ENCODE measurements at places on chromosomes 6 and 20. TPM values are rescaled to one million over a fixed set of nuclear protein-coding genes. Genes with fewer than 3 reads are reported as not detected.

GRCh38 chr6:106286746-106287145, 38.8 kb downstream of the ATG5 start:
- DNase-seq = no peak
- H3K27ac ChIP-seq = no peak overlapping the region
- H3K4me3 ChIP-seq = no peak overlapping the region

GRCh38 chr6:31267651-31268368, 4.1 kb downstream of the HLA-C start:
- H3K36me3 ChIP-seq = no peaks in the 10 kb centered on the region
- H3K27me3 ChIP-seq = peaks cover 5% of the 10 kb centered on the region
- no peak overlapping the region for H3K4me3 ChIP-seq
- H3K27ac ChIP-seq = no peak overlapping the region
- no peaks in the 10 kb centered on the region for H3K4me1 ChIP-seq

PRSS16 gene
- total RNA-seq = 4.3 TPM

ADGRF1 gene
- total RNA-seq = not detected

- no peak overlapping the region for H3K4me3 ChIP-seq
- H3K27ac ChIP-seq = no peak overlapping the region
- H3K4me1 ChIP-seq = no peaks in the 10 kb centered on the region
- H3K27me3 ChIP-seq = no peaks in the 10 kb centered on the region
Observed at GRCh38 chr6:2376429-2377355, 131.3 kb upstream of the GMDS start.

DNA sequence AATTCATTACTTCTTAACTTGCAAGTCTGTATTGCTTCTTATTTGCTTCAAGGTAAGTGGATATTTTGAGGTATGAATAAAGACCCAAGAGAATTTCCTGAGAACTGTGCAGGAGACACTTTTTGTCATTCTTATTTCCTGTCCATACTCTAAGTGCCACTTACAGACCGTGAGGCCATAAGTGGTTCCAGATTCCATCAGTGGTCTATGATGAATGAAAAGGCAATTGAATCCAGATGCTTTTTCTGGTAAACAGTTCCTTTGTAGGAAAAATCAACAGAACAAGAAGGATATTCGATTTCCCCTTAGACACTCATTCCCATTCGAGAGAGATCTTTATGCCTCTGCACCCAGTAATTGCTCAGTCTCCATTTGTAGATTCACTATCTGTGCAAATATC, 58.3 kb upstream of the PDE10A start:
- no peak overlapping the region for H3K27ac ChIP-seq
- no peaks in the 10 kb centered on the region for H3K36me3 ChIP-seq
- H3K4me1 ChIP-seq = no peaks in the 10 kb centered on the region

GRCh38 chr6:44661221-44662008, 273.9 kb downstream of the CDC5L start:
- no peaks in the 10 kb centered on the region for H3K36me3 ChIP-seq
- peaks cover 27% of the 10 kb centered on the region for H3K4me1 ChIP-seq
- no peak overlapping the region for H3K4me3 ChIP-seq
- H3K27ac ChIP-seq = no peak overlapping the region
- no peaks in the 10 kb centered on the region for H3K27me3 ChIP-seq
- DNase-seq = no peak
